Sigmoid colon (tissue), 7 donors: ENCODE measurements at places on chromosomes 11 and 22. TPM values are rescaled to one million over a fixed set of nuclear protein-coding genes. Genes with fewer than 3 reads are reported as not detected.

STIM1 gene
- 44.8 TPM for polyA plus RNA-seq

BTBD18 gene
- polyA plus RNA-seq: 0.03 TPM

LDHAL6A gene
- polyA plus RNA-seq: not detected

ELF5 gene
- polyA plus RNA-seq: not detected

VSIG10L2 gene
- polyA plus RNA-seq: not detected

GGTLC3 gene
- polyA plus RNA-seq: not detected

ZP1 gene
- not detected for polyA plus RNA-seq
